ENCODE measurements at places on chromosomes 7 and 10. TPM values are rescaled to one million over a fixed set of nuclear protein-coding genes. Genes with fewer than 3 reads are reported as not detected.
A peak's percentile ranks its signal among the peaks of the same experiment; 100 is the strongest.

- no peaks in the 10 kb centered on the region for H3K4me1 ChIP-seq
- no peaks in the 10 kb centered on the region for H3K27me3 ChIP-seq
- H3K27ac ChIP-seq: no peak overlapping the region
- no peaks in the 10 kb centered on the region for H3K36me3 ChIP-seq
- no peak for DNase-seq
These were observed 1255.7 kb upstream of the LRRTM3 start for GRCh38 chr10:65670087-65670486.

- H3K27me3 ChIP-seq: no peaks in the 10 kb centered on the region
- no peak overlapping the region for H3K4me3 ChIP-seq
- no peak for DNase-seq
- no peak overlapping the region for H3K27ac ChIP-seq
- peaks cover 13% of the 10 kb centered on the region for H3K4me1 ChIP-seq
These were observed 114.4 kb downstream of the AHR start for GRCh38 chr7:17412883-17413282.

DNA sequence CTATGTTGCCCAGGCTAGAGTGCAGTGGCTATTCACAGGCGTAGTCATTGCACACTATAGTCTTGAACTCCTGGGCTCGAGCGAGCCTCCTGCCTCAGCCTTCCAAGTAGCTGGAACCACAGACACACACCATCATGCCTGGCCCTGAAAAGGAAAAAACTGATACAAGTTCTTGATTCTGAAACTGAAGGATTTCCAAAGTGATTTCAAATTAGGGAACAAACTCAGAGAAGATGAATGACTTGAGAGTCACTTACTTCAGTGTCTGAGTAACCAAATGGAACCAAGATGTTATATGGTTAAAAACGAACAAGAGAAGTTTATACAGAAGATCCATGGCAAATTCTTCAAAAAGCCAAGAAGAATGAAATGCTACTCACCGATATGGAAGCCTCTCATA lies 14.4 kb downstream of the CWF19L1 start:
- peaks cover 18% of the 10 kb centered on the region for H3K36me3 ChIP-seq
- no peak for DNase-seq
- H3K27ac ChIP-seq: no peak overlapping the region
- H3K4me3 ChIP-seq: no peak overlapping the region

DNA sequence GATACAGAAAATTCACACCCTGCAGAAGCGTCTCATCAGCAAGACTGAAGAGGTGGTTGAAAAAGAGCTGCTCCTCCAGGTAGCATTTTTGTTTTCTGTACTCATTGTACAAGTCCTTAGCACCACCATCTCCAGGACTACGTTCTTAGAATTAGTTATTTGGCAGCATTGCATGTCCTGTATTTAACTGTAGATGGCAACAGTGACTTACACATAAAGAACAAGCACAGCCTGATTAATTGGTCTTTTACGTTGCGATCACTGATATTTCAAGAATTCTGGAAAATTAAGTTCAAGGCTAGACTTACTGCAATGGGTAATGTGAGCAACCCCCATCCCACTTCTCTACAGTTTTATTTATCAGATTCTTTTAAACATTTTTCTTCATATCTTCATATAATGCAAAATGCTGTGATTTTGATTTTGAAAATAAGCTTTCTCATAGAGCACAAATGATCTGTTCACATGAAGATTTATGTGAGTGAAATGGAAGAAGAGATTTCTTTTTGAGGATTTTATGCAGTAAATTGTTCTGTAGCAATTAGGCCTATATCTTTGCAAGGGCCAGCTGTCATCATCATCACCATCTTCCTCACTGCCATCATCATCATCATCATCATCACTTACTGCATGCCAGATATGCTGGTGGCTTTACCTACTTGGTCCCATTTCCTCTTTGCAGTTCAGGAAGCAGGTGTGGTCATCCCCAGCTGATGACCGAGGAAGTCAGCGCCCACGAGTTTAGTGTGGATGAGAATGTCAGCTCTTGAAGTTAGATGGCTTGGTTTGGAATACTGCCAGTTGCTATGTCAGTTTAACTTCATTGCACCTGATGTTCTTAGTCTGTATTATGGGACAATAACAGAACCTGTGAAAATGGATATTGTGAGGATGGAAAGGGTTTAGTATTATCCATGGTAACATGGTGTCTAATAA lies 53.4 kb downstream of the CFAP58 start:
- H3K27ac ChIP-seq: no peak overlapping the region
- DNase-seq: peak; percentile 11
- no peaks in the 10 kb centered on the region for H3K27me3 ChIP-seq
- no peak overlapping the region for H3K4me3 ChIP-seq
- no peaks in the 10 kb centered on the region for H3K4me1 ChIP-seq

The KCNMA1 gene
- 0.82 TPM for total RNA-seq

GRCh38 chr7:92915348-92915747 lies 79.0 kb upstream of the CDK6 start:
- DNase-seq: no peak
- no peaks in the 10 kb centered on the region for H3K36me3 ChIP-seq
- no peak overlapping the region for H3K4me3 ChIP-seq
- H3K4me1 ChIP-seq: no peaks in the 10 kb centered on the region
- H3K27ac ChIP-seq: no peak overlapping the region

GRCh38 chr10:29583674-29584073 lies 51.1 kb downstream of the SVIL start:
- no peak for DNase-seq
- no peak overlapping the region for H3K27ac ChIP-seq
- no peak overlapping the region for H3K4me3 ChIP-seq
- H3K36me3 ChIP-seq: peaks cover 2% of the 10 kb centered on the region

DNA sequence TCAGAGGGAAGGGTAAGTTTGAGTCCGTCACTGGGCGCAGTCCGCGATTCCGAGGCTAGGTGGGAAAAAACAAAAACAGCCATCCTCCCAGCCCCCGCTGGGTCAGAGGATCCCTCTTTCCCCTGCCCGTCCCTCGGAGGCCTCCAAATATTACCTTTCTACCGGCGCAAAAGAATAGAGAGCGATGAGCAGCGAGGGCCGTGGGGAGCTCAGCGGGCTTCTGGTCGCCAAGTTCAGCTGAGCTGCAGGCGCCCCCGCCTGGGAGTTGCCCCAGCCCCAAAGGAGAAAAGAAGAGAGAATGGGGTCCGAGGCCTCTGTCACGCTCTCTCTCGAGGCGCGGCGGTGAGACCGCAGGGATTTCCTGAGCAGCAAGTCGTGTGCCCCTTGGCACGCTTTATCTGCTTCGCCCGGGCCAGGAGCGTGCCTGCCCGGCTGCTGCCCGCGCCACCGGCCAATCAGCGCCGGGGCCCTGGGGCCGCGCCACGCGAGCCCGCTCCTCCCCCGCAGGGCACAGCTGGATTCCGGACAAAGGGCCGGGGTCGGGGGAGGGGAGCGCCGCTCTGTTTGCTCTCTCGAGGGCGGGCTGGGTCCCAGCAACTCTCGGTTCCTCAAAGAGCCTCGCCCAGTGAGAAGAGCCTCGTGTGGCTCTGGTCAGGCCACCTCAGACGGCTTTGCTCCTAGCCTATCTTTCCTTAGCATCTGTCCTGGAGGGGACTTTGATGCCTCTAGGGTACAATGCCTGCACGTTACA lies at the start of gene NEUROG3:
Gene NEUROG3 (minus strand): TSS at position 367 of the 751 bp plus-strand sequence. CDS start 379 bp downstream, outside the sequence.
- peaks cover 90% of the 10 kb centered on the region for H3K27me3 ChIP-seq
- no peak within 1 kb of the TSS for H3K4me3 ChIP-seq
- DNase-seq: no peak
- no peaks in the 10 kb centered on the region for H3K4me1 ChIP-seq
- H3K36me3 ChIP-seq: no peaks in the 10 kb centered on the region

The NUTM2B gene
- 0.86 TPM for total RNA-seq

DNA sequence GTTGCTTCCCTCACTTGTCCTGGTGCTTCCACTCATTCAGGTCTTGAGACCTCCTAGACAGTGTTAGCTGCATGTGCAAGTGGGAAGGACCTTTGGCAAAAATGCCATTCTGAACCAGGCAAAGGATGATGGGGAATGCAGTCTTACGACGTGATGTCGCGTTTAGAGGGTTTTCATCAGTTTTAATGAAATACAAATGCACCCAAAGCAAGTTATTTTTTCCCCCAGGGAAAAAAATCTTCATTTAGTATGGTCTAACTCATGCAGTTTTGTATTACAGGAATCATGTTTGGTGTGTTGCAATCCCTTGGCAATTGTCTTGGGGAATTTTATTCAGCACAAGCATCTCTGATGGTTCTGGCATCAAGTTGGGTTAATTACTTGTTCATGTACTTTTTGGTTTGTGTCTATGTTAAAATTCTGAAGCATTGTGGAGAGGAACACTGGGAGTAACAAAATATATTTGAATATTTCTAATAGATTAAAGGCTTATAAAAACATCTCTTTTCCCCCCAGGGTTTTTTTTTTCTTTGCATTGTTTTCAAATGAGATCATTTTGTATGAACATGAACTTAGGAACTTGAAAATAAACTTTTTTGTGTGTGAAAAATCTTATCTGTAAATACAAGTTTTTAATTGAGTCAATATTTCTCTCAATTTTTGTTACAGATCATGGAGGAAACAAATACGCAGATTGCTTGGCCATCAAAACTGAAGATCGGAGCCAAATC lies 188.9 kb downstream of the BICC1 start:
- no peaks in the 10 kb centered on the region for H3K36me3 ChIP-seq
- H3K4me3 ChIP-seq: no peak overlapping the region
- H3K27me3 ChIP-seq: no peaks in the 10 kb centered on the region

DNA sequence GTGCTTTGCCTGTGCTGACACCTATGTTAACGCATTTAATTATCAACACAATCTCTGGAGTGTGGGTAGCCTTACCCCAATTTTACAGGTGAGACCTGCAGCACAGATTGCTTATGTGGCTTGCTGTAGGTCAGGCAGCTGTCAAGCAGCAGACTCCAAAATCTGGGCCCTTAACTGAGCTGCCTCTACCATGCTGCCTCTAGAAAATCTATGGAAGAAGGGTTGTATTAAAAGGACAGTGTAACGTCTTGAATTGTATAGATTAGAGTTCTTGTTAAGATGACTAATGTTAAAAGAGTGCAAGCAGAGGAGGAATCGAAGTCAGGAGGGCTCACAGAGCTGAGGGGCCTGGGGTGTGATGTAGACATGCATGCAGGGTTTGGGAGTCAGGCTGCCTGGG lies 1.2 kb upstream of the PON3 start:
- H3K27ac ChIP-seq: no peak overlapping the region
- no peaks in the 10 kb centered on the region for H3K36me3 ChIP-seq
- H3K4me3 ChIP-seq: no peak overlapping the region
- peaks cover 4% of the 10 kb centered on the region for H3K4me1 ChIP-seq

DNA sequence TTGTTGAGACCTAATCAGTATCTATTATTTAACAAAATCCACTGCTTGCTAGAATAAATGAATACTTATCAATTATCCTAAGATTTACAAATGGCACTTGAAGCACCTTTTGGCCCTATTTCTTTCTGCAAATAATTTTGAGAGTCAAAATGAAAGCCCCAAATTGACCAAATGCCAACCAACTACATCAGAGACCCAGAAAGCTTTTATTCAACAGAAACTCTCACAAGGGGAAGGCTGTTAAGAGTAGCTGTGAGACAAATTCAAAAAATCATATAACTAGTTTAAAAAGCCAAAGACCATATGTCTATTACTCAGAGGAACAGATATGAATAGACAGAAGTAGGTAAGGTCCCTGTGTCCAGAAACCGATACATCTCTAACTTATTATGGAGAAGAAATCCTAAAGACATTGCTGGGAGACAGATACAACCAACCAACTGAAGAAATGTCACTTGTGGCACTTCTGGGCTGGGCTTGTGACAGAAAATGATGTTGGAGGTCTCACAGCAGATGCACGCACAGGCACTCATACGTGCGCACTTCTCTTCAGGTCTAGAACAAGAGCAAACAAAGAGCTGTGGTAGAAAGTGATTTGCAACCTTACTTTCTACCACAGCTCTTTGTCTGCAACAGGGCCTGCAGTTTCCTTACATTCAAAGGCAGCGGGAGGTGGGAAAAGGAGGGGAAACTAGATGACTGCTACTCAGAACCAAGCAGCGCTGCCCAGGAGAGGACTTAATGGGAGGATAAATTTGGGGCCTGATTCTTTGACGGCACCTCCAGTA lies 58.6 kb upstream of the KCNIP2 start:
- no peak overlapping the region for H3K27ac ChIP-seq
- no peak overlapping the region for H3K4me3 ChIP-seq
- no peaks in the 10 kb centered on the region for H3K4me1 ChIP-seq
- H3K27me3 ChIP-seq: no peaks in the 10 kb centered on the region
- H3K36me3 ChIP-seq: no peaks in the 10 kb centered on the region

DNA sequence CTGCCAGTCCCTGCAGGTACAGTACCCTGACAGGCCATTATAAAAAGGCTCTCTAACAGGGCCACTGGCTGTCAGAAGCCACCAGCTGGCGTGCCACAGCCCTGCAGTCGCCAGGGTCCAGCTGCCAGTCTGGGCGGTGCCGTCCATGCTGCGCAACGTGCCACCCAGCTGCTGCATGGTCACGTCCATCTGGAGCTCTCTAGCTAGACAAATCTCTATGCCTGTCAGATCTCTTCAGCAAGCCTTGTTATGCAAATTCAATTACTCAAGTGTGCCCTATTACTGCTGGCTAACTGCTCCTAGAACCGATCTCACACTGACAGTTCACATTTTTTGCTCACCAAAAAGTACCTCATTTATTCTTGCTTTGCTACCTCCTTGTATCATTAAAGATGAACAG lies 75.9 kb downstream of the HIBADH start:
- no peaks in the 10 kb centered on the region for H3K4me1 ChIP-seq
- no peak overlapping the region for H3K27ac ChIP-seq
- no peak for DNase-seq

The ATG9B gene
- total RNA-seq: not detected

DNA sequence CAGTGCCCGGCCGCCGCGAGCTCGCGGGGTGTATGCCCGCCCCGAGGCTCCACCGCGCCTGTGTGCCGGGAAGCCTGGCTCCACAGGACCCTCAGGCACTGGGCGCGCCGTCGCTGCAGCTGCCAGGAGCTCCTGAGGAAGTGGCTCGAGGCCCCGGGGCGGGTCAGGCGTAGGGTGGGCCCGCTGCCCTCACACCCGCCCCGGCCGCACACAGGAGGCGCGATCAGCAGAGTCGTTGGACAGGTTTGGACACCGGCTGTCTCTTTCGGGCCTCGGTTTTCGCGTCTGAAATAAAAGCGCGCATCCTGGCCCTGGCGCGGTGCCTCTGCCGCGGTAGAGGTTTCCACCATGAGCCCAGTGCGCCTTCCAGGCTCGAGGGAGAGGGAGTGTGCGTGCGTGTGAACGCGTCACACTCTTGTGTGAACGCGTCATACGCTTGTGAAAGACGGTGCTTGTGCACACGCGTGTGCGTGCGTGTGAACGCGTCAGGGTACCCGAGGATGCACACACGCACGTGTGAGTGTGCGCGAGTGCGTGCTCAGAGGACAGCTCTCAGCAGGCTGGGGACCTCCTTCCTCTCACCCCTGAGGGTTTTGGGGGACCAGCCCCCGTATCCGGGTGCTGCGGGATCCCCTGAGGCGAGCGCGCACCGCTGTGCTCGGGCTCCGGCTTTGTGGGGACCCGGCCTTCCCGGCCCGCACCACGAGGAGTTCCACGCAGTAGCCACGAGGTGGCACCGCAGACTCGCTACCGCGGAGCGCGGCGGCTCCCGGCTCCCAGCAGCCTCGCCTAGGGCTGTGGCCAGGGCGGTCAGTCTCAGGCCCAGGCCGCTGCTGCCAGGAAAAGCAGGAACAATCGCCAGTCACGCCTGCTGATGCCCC lies 83.8 kb downstream of the BMS1 start:
- H3K4me3 ChIP-seq: no peak overlapping the region
- peaks cover 21% of the 10 kb centered on the region for H3K27me3 ChIP-seq
- H3K4me1 ChIP-seq: peaks cover 2% of the 10 kb centered on the region
- DNase-seq: peak; percentile 65
- H3K27ac ChIP-seq: no peak overlapping the region

GRCh38 chr7:112257073-112257472 lies 50.6 kb downstream of the ZNF277 start:
- H3K36me3 ChIP-seq: no peaks in the 10 kb centered on the region
- no peak overlapping the region for H3K4me3 ChIP-seq
- H3K27ac ChIP-seq: no peak overlapping the region
- H3K27me3 ChIP-seq: no peaks in the 10 kb centered on the region
- no peaks in the 10 kb centered on the region for H3K4me1 ChIP-seq

All from endothelial cell of umbilical vein (primary cell).